ENCODE measurements at places on chromosomes 12 and 14.

GRCh38 chr14:74134484-74134883 lies 49.7 kb downstream of the LIN52 start:
- no peak for DNase-seq

- DNase-seq, result no peak
Measured at GRCh38 chr12:126772171-126772864, 1494.7 kb upstream of the TMEM132C start.

GRCh38 chr14:55123101-55123500 lies 6.0 kb upstream of the LGALS3 start:
- DNase-seq, result no peak

DNA sequence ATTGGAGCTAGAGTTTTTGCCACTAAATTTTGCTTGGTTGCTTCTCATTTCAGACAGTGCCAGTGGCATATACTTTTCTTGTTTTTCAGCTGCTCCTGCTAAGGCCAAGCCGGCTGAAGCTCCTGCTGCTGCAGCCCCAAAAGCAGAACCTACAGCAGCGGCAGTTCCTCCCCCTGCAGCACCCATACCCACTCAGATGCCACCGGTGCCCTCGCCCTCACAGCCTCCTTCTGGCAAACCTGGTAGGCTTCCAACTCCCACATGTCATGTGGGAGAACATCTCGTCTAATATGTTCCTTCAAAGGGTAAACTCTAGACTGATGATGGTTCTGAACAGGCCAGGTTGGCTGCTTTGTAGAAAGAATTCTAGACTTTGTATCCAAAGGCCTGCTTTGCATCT lies 11.0 kb downstream of the DLST start:
- no peak for DNase-seq

DNA sequence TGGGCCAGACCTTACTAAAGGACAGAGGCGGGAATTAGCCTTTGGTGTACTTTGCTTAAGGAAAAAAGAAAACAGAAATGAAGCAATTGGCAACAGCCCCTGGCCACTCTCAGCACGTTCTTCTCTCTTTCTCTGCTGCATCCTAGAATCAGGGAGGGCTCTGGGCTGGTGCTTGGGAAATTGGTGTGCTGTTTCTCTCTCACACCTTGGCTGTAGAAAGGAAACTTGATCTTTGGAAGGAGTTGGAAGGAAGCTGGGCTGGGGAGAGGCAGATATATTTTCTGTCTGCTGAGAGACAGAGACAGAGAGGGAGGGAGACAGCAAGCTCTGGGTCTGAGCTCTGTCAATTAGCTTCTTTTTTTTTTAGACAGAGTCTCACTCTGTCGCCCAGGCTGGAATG lies 27.4 kb downstream of the NOS1 start:
- no peak for DNase-seq

DNA sequence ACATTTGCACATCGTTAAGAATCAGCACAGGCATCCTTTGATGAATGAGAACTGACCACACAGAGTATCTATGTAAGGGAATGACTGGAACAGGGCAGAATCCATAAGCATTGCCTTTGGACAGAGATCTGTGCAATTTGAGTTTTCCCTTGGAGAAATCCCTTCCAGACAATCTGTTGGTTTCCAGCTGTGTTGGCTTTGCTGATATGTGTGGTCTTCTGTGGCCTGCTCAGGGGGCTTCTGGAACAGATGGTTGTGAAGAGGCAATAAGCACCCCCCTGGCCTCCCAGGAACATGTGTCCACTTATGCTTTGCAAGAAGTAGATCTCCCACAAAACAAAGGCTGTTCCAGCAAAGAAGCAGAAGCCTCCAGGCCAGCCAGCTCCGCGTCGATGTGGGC lies 111.4 kb upstream of the TMEM132C start:
- no peak for DNase-seq

GRCh38 chr12:53200458-53201176 lies 6.4 kb downstream of the ITGB7 start:
- no peak for DNase-seq

DNA sequence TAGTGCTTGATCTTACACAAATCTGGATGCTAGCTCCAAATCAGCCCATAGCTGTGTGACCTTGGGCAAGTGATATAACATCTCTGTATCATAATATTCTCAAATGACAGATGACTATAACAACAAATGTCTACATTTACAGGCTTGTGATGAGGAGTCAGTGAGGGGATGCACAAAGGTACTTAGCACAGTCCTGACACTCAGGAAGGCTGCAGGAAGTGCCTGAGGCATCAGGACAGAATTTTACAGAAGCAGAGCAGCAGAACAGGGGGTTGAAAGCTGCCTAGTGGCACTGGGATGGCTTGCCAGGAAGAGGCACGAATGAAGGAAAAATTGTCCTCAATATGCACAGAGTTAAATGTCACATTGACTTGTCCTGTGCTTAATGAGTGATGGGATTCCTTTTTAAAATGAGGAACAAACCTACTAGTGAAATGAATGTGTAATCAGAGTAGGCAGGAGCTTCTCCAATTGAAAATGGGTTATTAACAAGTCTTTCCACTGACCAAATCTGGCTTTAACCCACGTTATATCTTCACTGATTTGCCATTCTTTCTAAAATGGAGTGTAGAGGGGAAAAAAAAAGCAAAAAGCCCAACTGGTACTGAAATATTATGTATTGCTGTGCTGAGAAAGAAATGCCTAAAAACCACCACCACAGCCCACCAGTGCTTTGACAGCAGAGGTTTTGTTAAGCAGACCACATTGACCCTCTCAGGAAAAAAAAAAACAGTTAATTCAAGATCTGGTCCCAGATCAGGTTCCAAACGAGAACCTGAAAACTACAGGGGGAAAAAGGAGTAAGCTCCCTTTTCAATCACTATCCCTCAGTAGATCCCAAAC lies 11.6 kb downstream of the BTG1 start:
- no peak for DNase-seq

DNA sequence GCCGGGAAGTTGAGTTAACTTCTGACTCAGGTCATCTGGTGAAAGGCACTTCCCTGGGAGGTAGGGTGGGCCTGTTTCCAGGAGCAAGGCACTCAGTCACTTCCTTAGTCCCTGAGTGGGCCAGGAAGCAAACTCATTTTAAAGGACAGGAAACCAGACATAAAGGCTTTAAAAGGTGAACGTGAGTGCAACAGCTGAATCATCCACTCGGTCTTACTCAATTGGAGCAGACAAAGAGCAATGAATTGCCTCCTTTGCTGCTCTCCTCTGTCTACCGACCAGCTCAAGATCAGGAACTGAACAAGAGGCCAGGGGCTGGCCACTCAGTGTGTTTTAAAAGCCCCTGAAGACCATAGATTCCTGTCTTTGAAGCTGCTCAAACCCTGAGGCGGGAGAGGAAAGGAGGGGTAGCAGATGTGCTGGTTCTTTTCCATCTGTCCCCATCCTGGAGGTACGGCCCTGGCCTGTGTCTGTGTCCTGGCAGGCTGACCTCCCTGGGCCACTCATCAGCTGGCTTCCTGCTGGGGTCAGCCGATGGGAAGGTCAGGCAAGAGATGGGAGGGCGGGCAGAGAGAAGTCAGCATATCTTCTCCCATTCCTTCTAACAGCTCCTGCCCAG lies 148.9 kb downstream of the PPM1H start:
- no peak for DNase-seq

- no peak for DNase-seq
Measured at GRCh38 chr14:61387076-61387475, 65.7 kb downstream of the PRKCH start.

DNA sequence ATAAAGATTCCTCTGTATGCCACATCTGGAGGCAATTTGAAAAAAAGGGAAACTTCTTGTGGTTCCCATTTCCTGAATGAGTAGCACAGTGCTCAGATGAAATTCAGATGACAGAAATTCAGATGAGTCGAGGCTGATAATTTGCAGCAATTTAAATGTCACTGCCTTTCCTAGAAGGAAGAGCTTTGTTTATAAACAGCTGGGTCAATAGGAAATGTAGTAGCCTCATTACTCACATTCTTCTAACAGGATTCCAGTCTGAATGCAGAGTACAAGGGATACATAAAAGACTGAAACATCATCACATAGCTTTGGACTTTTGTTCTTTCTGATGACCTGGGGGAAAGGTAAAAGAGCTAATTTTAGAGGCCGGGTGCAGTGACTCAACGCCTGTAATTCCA lies 11.3 kb upstream of the DACT1 start:
- DNase-seq, result no peak

DNA sequence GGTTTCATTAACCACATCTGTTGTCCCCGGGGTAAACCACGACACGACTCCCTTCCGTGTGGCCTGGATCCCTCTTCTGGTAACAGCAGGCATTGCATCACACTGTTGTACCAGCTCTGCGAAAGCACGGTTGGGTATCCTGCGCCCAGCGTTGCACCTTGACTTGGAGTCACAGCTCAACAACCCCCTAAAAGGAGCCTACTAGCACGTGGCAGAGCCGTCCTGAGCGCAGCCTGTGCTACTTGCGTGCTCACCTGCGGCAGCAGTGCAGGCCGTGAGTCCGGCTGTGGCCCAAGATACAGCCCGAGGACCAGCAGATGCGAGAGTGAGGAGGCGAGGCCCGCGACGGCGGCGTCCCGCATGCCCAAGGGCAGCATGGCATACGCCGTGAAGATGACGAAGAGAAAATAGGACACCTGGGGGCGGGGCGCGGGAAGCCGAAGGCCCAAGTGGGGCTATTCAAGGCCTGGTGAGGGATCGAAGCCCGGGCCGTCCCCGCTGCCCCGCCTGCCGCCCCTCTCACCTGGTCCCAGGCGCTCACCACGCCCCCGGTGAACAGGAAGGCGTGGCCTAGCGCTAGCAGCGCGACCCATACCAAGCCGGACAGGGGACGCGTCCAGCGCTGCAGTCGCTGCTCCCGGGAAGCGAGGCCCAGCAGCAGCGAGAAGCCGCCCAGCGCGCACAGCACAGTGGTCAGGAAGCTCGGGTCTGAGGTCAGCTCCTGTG lies 2.4 kb downstream of the ADCY4 start:
- no peak for DNase-seq

DNA sequence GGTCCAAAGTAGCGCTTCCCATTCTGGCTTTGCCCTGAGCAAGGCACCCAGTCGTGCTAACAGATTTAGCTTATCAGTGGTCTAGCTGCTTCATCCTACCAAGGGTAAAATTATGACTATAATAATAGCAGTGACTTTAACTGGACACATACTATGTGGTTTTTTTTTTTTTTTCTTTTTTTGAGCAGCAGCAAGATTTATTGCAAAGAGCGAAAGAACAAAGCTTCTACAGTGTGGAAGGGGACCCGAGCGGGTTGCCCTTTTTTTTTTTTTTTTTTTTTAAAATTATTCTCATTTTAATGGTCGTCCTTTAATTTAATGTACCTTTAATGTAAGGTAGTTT lies 505 bp downstream of the HELB start:
- no peak for DNase-seq

GRCh38 chr14:50865391-50866076 lies 6.3 kb upstream of the ABHD12B start:
- DNase-seq, result no peak

Data from SIG-M5 (cell line).